ENCODE measurements at places on chromosomes 2 and 18.

DNA sequence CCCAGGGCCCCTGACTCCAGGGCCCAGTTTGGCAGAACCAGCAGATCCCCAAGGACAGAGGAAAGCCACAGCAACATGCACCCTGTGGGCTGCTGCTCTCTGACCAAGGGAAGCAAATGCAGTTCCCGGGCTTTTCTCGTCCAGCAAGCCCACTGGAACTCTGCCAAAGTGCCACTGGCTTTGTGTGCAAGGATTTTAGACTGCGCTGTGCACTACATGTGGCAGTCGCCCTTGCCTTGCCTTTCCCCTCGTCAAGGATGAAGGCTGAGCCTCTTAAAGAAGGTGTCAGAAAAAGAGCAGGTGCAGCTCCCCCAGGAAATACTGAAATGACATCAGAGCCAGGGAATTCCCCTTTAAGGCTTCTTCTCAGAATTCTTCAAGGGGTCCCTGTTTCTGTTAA is 199.2 kb downstream of the TFCP2L1 start:
- DNase-seq: no peak

DNA sequence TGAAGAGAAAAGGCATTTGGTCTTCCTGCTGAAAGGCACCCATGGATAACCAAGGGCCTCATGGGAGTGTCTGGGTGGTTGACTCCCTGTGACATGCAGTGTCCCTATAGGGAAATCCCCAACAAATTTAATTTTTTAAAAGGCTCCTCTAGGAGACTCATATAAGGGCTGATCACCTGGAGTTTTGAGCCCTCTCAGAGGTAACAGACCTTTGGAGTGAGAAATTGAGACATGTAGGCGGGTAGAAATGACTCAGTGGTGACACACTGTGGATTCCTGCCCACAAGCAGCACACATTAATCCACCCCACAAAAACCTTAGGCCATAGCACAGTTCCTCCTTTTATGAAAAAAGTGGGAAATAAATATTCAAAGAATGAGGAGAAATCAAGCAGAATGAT is 557.0 kb upstream of the CNTNAP5 start:
- DNase-seq: no peak

DNA sequence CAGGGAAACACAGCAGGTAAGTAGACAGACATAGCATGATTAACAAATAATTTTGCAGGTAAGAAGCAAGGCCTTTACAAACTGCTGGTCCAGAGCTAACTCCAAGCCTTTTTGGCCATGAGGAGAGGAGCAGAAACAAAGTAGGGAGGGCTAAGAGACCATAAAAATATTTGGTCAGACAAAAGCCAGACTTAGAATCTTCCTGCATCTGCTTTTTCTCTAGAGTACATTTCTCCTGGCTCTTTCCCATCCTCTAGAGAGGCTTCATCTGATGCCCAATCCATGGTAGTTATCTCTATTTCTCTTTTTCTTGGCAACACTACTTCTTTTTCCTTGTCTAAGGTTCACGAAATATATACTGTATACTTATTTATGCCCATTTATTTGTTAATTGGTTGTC is 577.1 kb downstream of the PIK3C3 start:
- no peak for DNase-seq

DNA sequence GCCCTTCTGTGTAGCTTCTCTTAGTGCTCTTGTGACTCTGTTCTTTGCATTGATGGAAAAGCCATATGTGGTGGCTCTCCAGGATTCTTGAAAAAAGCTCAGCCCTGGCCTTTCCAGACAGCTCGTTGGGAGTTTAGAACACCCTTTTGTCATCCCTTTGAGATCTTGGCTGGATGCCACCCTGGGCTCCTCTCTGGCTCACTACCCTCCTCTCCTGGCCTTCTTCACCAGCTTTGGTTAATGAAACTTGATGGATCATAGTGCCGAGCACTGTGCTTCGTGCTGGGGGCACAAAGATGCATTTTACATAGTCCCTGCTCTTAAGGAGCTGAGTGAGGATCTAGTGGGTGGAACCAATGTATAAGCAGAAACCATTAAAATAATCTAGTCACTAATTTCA is 15.6 kb upstream of the FHOD3 start:
- no peak for DNase-seq

DNA sequence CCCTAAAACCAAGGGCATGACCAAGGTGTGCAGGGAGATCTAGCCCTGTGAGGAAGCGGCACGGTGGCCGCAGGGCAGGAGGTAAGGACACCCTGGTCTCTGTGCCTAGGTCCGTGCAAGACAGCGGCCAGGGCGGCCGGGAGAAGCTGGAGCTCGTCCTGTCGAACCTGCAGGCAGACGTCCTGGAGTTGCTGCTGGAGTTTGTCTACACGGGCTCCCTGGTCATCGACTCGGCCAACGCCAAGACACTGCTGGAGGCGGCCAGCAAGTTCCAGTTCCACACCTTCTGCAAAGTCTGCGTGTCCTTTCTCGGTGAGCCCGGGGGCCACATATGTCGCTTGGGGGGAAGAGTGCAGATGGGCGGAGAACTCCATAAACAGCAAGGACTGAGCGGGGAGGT is 235.4 kb downstream of the ATAD2B start:
- no peak for DNase-seq

DNA sequence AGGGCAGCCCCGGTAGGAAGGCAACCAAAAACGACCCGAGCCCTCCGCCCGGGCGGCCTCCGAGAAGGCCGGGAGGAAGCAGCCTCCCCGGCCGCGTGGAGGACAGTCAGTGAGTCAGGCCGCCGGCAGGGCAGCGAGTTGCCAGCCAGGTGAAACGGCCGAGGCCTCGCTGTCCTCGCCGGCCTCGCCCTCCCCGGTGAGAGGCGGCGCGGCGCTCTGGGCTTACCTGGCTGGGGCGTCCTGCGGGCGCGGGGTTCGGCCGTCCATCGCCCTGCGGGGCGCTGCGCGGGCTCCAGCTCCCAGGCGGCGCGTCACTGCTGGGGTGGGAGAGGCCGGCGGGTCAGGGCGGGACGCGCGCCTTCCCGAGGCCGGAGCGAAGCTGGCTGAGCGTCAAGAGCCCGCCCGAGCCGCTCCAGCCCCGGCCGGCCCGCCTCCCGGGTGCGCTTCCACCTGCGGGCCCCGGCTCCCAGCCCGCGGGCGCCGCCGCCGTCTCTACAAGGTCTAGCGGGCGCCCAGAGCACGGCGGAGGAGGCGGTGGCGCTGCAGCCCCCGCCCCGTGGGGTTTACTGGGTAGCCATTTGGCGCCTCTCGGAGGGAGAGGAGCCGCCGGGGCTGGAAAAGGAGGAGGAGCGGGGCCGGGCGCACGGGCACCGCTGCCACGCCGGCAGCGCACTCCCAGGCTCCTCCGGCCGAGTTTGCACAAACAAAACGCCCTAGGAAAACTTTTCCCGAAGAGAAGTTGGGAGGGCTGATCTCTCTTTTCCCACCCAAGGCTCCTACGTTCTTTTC is 499 bp downstream of the COBLL1 start:
- peak; percentile 41 for DNase-seq

GRCh38 chr18:27136208-27136535 is 48.9 kb downstream of the CHST9 start:
- DNase-seq: no peak

DNA sequence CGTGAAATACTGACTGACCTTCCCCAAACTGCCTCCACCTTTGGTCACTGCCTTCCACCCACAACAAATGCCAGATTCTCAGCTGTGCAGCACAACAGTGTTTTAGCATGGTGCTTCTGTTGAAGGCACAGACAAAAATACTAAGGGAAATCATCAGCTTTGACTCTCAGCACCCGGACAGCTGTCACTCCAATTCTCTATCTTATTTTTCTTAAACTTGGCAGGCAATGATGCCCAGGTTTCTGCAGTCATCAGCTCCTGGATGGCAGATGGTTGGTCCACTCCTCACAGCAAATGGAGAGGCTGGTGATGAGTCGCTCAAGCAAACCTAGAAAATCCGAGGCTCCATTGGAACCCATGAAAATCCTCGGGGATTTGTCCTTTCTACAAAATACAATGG is 2.9 kb upstream of the FAM124B start:
- DNase-seq: no peak

DNA sequence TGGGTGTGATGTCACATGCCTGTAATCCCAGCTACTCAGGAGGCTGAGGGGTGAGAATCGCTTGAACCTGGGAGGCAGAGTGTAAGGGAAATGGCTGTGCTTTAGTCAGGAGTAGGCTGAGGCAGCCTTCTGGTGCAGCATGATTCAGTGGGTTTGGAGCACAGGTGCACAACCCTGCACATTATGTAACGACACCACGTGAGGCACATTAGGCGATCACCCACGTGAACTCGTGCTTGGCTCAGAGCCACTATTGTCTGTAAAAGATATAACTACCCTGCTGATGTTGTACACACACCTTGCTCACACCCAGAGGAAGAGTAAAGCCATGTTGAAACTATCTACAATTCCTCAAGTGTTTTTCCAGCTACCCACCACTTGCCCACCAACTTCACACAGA is 54.8 kb upstream of the ZC3H15 start:
- no peak for DNase-seq

GRCh38 chr2:102664471-102664909 is 45.1 kb downstream of the SLC9A2 start:
- DNase-seq: no peak

GRCh38 chr18:80200932-80201672 is 46.2 kb downstream of the PARD6G start:
- DNase-seq: no peak
